ENCODE measurements at places on chromosomes 2 and 18.

- no peak for DNase-seq
Observed at GRCh38 chr2:120470041-120470965, 124.4 kb downstream of the INHBB start.

DNA sequence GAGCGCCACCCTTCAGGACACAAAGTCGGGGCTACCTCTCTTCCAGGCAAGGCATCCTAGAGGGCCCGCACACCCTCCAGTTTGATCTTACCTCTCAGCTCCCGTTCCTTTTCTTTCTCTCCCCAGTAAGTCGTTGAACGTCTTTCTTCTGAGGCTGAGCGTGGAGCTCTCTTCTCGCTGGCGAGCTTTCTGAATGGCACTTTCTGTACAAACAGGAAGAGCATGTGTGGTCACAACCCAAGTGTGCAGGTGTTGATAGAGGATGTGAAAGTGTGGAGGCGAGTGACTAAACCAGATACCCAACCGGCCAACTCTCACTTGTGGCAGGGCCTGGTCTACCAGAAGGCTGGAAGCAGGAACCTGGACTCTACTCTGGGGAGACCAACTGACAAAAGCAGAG, at the start of gene AFF3:
Gene AFF3 (minus strand): TSS at position 198 of the 400 bp plus-strand sequence. CDS start 38,136 bp downstream, outside the sequence.
- no peak for DNase-seq

DNA sequence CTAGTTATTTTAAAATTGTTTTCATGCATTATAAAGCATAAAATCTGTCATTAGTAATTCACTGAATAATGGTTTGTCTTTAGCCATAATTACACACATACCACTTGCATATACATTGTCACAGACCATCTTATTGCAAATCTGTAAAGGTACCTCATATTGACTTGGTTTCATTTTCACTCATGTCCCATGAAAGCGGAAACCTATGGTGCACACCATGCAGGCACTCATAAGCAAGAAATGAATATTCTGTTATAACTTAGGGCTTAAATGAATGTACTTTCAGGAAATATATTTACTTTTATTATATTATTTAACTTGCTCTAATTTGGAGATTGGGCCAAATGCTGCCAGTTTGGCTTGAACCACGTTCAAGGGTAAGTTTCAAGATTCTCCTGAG, 29.2 kb upstream of the STK17B start:
- no peak for DNase-seq

- DNase-seq = no peak
Observed at GRCh38 chr2:96773922-96774321, 13.2 kb downstream of the CNNM4 start.

GRCh38 chr2:75640621-75641121, 5.9 kb upstream of the MRPL19 start:
- DNase-seq = peak; percentile 9

DNA sequence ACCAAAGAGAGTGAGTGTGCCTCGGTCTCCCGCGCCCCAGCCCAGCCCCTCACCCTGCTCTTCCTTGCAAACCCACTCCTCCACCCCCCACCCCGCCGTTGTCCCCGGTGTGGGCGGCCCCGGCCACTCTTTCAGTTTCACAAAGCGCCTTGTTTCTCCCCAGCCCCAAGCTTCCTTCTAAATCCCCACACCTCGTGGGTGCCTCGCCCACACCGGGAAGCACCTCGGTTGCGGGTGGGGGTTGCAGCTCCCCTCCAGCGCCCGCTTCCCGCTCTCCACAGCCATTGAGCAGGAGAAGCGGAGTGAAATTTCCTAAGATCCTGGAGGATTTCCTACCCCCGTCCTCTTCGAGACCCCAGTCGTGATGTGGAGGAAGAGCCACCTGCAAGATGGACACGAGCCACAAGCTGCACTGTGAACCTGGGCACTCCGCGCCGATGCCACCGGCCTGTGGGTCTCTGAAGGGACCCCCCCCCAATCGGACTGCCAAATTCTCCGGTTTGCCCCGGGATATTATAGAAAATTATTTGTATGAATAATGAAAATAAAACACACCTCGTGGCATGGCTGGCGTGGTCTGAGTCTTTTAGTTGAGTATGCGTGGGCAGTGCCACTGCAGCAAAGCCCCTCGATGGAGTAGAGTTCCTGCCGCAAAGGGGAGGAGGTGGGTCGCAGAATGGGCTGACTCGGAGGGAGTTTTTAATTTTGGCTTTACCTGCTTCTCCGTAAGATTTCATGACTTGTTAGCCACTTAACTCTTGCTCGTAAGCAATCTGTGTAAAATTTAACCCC, 848 bp downstream of the TMSB10 start:
- DNase-seq = peak; percentile 18

- DNase-seq = no peak
Observed at GRCh38 chr2:136306836-136307235, 188.9 kb upstream of the CXCR4 start.

DNA sequence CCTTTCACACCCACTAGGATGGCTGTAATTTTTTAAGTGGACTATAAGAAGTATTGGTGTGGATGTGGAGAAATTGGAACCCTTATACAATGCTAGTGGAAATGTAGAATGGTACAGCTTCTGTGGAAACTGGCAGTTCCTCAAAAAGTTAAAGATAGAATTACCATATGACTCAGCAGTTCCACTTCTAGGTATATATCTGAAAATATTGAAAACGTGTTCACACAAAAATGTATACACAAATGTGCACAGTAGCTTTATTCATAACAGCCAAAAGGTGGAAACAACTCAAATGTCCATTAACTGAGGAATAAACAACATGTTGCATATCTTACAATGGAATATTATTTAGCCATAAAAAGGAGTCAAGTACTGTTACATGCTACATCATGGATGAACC, 17.7 kb downstream of the TANK start:
- DNase-seq = no peak

- DNase-seq = no peak
Observed at GRCh38 chr2:24261441-24261840, 86.6 kb downstream of the FAM228A start.

- no peak for DNase-seq
Observed at GRCh38 chr2:7707723-7708122, 790.5 kb downstream of the RNF144A start.

DNA sequence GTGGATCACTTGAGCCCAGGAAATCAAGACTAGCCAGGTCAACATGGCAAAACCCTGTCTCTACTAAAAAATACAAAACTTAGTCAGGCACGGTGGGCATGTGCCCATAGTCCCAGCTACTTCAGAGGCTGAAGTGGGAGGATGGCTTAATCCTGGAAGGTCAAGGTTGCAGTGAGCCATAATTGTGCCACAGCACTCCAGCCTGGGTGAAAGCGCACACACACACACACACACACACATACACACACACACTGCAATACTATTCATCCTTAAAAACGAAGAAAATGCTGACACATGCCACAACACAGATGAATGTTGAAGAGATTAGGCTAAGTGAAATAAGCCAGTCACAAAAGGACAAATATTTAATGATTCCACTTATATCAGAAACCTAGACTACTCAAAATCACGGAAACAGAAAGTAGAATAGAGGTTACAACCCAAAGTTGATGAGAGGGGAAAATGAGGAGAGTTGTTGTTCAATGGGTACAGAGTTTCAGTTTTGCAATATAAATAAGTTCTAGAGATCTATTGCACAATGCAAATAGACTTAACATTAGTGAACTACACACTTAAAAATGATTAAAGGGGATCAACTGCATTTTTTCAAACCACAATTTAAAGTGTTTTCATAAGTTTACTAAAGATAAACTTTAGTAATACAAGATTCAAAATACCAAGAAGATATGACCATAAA, 114.5 kb downstream of the USP34 start:
- DNase-seq = no peak

DNA sequence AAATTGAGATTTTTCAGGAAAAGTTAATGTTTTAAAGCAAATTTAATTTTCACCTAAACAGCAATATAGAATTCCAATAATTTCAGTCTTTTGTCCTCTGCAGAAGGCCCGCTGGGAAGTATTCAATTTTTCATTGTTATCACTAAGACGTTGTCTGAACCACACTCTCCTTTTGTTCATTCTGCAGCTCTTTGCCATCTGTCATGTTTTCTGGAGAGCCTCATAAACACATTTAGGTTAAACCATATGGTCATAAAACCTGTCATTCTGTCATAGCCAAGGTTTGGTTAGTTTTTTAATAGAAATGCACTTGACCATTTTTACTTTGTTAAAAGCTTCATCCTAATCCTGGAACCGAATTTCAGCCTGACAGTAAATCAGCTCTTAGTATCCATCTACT, 54.0 kb upstream of the PGAP1 start:
- no peak for DNase-seq

GRCh38 chr2:40179801-40180200, 272.1 kb downstream of the SLC8A1 start:
- no peak for DNase-seq

GRCh38 chr2:19846030-19846429, 55.8 kb downstream of the TTC32 start:
- no peak for DNase-seq

DNA sequence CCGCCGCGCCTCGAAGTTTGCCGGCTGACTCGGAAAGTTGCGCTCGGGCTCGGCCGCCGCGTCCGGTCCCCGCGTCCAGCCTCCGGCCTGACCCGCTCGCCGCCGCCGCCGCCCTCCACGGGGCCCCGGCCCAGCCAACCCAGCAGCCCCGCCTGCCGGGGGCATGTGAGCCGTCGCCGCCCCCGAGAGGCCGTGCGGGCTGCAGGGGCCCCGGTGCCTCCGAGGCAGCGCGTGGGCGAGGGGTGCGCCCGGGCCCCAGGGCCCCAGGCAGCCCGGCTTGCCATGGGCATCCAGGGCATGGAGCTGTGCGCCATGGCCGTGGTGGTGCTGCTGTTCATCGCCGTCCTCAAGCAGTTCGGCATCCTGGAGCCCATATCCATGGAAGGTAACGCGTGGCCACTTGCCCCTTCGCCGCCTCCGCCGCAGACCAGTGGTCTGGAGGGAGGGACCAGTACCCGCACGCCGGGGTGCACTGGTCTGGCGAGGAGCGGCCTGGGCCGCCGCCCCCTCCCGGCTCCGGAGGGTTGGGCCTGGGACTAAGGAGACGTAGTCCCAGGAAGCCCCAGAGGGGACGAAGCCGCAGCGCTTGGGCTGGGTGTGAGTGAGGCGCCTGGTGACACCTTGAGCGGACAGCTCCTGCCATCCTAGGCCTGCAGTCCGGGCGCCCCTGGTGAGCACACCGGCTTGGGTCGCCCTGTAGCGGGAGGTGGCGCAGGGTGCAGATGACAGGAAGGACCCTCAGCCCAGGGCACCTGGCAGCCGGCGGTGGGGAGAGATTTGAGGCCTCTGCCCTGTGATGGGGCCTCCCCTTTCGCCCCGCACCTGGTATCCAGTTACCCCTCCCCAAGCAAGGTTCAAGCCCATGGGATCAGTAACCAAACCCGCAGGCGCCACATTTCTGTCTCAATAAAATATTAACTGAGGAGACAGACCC, 49.9 kb downstream of the KCNIP3 start:
- no peak for DNase-seq

Data from hypothalamus (tissue), 51 donors.